CD4-positive, CD25-positive, alpha-beta regulatory T cell (primary cell): ENCODE measurements at places on chromosomes 4 and X.

DNA sequence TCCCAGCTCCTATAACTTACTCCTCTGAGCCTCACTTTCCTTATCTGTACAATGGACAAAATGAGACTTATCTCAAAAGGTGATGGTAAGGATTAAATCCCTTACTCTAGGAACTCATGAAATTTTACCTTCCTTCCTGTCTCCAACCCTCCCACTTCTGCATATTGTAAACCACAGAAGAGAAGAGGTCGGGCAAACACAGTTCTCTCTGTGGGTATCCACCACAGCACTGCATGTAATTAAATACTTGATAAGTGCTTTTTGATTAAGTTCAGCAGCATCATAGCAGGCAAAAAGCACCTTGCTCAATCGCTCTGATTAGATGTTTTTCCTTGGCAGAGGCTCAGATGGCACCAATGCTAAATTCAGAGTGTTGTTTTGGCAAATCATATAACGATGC, 17.3 kb upstream of the TMEM192 start:
- DNase-seq: no peak

GRCh38 chr4:153154007-153154975, 50.0 kb upstream of the TRIM2 start:
- peak; percentile 15 for DNase-seq

GRCh38 chr4:94806376-94806775, 48.6 kb downstream of the BMPR1B start:
- DNase-seq: no peak

- DNase-seq: no peak
Observed at GRCh38 chrX:78330068-78330467, 2.7 kb upstream of the CYSLTR1 start.

DNA sequence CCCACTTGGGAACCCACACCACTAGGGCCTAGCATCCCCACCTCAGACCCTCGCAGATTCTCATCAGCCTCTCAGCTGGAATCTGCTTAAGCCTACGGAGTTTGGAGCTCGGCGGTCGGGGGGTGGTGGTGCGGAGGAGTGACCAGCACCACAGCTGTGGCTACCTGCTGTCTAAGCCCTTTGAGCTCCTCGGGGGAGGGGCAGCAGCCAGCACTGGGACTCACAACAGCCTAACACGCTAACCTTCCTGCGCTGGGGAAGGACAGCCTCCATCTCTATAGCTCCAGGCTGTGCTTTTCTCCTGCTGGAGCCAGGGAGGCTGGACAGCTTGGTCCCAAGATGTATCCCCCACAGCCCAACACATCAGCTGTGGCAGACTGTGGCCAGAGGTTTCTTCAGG, 281.5 kb downstream of the USP46 start:
- DNase-seq: no peak

GRCh38 chrX:154712781-154713740, 37.8 kb downstream of the GAB3 start:
- DNase-seq: no peak

DNA sequence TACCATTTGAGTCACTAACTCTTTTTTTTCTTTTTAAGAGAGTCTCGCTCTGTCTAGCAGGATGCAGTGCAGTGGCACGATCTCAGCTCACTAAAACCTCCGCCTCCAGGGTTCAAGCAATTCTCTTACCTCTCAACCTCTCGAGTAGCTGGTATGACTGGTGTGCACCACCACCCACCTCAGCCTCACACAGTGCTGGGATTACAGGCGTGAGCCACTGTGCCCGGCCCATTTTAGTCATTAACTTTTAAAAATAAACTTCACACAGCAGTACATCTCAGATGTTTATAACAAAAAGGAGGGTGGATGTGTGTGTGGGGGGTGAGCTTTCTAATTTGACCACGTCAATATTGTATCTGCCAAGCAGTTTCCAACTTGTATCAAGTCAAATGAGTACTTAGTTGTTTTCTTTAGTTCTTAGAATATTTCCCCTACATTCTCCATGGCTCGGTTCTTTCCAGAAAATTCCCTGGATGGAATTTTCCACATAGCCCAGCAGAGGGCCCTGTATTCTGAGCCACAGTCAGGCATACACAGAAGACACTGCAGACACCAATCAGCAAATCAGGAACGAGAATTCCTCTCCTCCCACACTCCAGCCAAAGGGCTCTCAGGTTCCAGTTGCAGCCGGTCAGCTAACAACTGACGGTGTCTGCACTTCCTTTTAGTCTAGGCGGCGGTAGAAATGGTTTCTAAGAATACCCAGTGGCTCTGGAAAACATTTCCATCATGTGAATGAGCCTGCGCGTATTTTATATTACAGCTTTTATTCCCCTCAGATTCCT, 20.1 kb upstream of the ARAF start:
- no peak for DNase-seq

DNA sequence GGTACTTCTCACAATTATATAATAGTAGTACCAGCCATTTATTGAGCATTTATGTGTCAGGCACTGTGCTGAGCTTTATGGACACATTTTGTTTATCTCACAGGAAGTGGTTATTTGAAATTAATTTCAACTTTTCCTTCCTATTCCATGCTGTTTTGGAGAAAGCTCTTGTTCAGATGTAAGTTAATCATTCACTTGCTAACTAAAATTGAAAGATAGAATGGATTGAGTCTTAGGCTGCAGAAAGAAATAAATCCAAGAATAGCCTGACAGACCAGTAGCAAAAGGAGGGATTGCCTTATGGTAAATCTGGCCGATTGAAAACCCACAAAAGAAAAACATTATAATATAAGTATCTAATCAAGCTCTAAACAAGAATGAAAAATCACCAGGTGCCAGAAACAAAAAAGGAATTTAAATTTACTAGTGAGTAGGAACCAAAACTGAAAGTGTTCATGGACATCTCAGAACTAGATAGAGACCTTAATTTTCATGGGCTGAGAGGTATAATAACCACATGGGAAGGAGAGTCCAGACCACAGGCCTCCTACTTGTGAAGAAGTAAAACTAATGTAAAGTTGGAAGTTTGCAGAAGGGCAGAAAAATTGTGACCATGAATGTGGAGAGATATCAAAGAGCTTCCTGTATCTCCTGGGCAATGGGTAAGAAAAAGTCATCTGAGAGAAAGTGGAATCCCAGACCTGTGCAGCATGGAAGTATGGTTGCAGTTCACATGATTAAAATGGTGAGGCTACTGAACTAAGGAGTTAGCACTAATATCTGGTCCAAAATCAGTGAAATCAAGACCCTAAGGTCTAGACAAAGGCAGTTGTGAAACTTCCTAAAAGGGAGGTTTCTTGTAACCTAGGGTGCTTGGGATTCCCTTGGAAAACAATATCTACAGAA, 38.0 kb downstream of the RADX start:
- no peak for DNase-seq

DNA sequence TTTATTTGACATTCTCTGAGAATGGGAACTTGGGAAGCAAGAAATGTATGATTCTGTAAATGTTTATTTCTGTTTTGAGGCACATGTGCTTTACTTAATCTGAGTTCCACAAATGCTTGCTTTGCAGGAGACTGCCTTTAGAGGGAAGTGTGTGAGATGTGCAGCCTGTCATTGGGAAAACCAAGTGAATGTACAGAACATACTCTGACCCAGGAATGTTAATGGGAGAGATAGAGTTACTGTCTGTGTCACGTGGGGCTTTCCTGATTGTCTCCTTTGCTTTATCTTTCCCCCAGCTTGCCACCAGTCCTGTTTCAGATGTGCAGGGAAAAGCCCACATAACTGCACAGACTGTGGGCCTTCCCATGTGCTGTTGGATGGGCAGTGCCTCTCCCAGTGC, 218.6 kb upstream of the ANXA3 start:
- no peak for DNase-seq

- no peak for DNase-seq
Observed at GRCh38 chr4:168558599-168558998, 61.7 kb downstream of the PALLD start.

GRCh38 chrX:100911731-100912130, 17.0 kb downstream of the XKRX start:
- no peak for DNase-seq

GRCh38 chr4:180650273-180650672, 1592.9 kb upstream of the TENM3 start:
- no peak for DNase-seq

- no peak for DNase-seq
Observed at GRCh38 chr4:24067367-24068193, 177.7 kb upstream of the PPARGC1A start.
